ENCODE measurements at places on chromosomes 2 and 18. TPM values are rescaled to one million over a fixed set of nuclear protein-coding genes. Genes with fewer than 3 reads are reported as not detected.

DNA sequence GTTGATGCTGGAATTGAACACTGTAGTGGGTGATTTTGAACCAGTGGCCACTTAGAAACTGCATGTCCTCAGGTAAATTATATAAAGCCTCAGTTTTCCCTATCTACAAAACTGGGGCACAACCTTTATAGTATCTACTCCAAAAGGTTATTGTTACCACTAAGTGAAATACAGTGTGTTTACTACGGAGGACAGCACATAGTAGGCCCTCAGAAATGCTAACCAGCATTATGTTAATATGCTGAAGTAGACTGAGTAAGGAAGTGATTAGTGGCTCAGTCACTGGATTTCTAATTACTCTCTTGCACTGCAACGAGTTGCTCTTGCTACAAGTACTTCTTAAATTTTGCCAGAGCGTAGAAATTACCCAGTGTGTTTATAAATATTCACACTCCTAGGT, 139.5 kb downstream of the HAUS1 start:
- DNase-seq, result no peak

DNA sequence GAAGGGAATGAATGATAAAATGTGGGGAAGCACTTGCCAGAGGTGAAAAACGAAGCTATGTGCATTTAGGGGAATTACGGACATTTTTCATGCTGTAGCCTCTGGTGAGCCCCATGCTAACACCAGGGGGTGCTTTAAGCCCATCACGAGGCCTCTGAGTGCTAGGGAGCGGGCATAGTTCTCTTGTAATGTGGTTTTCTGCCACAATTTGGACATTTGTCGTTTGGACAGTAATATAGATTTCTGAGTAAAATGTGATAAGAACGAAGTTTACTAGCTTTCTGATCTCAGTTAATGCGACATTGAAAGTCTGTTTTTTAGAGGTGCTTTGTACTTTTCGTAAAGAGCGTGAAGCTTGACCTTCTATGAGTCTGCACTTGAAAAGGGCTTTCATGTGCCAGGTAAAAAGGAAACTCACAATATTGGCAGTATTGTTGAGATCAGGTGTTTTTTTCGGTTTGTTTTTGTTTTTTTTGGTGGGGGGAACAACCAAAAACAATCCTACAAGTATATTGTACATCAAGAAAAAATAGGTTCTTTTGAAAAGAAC, 50.6 kb downstream of the TRAF3IP1 start:
- peak; percentile 70 for DNase-seq

DNA sequence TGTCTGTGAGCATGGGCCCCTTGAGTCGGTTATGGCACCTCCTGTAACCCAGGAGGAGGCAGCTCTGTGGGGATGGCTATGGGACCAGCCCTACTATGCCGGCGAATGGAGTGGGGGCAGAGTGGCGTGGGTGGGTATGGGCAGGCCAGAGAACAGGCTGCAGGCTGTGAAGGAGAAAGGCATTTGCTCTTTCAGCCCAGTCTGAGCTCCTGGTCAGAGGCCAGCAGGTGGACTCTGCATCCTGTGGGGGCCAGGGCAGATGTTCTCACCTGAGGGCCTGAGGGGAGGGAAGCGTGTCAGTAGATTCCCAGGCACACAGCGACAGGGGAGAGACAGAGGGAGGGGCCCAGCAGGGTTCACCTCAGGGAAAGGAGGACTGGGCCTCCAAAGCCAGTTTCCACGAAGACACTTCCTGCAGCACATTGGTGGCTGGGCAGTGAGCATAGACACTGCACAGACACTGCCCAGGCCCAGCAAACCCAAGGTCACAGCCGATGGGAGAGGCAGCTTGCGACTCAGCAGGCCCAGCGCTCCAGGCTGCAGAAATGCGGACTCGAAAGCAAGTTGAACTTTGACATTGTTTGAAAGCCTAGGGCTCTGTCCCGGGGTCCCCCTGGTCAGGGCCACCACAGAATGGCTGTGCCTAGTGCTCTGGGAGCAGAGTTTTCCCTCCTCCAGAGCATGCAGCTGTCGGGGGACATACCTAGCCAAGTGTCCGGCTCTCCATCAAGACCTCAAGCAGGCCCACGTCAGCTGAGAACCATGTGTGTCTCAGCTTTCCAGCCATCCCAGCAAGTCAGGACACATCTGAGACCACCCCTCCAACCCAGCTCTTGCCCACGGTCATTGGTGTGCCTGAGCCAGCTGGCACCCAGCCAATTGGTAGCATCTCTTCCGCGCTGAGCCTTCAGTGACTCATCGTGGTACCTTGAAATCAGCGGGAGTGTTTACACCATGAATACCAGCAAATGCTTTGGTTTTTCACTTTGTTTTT, 53.8 kb downstream of the TGOLN2 start:
- no peak for DNase-seq

The NABP1 gene
- total RNA-seq, result 48.6 TPM

- no peak for DNase-seq
Observed at GRCh38 chr2:68925295-68925896, 27.3 kb downstream of the GKN2 start.

GRCh38 chr2:138269765-138270164, 231.8 kb upstream of the SPOPL start:
- DNase-seq, result no peak

GRCh38 chr2:233643128-233643527, 6.9 kb downstream of the UGT1A10 start:
- no peak for DNase-seq

DNA sequence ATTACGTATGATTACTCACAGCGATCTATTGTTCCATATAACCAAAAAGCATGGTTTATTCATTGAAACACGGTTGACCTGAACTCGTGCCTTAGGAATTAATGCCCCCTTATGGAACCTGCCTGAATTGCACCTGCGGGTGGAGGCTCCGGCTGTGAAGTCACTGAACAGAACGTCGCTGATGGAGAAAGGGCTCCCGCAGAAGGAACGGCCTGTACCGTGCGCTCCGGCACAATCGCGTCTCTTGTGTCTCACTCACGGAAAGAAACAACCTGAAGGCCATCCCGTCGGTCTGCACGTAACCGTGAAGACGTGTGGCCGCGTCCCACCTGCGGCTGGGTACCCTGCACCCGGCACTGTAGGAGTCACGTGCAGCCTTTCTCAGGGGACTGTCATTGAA, 133.1 kb downstream of the NFATC1 start:
- DNase-seq, result peak; percentile 47

DNA sequence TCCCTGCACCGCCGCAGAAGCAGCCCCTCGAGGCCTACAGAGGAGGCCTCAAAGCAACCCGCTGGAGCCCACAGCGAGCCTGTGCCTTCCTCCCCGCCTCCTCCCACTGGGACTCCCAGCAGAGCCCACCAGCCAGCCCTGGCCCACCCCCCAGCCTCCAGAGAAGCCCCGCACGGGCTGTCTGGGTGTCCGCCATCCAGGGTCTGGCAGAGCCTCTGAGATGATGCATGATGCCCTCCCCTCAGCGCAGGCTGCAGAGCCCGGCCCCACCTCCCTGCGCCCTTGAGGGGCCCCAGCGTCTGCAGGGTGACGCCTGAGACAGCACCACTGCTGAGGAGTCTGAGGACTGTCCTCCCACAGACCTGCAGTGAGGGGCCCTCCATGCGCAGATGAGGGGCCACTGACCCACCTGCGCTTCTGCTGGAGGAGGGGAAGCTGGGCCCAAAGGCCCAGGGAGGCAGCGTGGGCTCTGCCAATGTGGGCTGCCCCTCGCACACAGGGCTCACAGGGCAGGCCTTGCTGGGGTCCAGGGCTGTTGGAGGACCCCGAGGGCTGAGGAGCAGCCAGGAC, 31.2 kb downstream of the GPC1 start:
- DNase-seq, result no peak

DNA sequence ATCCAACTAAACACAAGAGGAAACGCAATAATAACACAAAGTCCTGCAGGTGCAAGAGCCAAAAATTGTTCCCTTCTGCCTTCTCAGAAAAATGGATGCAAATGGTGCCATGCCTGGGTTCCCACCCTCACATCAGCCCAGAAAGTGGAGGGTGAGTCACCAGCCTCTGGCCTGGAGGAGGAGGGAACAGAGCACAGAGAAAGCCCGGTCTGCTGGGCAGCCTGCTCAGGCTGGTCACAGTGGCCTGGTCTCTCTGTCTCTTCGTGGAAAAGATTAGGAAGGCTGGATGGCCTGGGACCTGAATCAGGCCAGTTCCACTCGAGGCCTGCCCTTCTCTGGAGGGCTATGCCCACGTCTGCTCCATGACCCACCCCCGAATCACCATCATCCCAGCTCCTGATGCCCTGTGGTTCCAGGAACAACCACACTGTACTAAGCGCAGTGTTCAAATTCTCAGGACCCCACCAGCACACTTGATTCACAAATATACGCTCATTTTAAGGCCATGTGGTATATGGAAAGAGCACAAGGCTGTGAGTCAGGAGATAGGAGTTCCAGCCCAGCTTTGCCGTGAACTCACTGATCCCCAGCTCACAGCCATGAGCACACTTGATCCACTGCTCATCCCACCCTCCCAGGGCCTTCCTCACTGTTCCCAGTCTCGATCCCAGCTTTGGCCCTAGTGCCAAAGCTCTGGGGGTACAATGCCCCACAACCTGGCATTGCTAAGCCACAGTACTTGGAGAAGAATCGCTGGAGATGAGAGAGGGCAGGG, 82.1 kb downstream of the ZBTB7C start:
- no peak for DNase-seq

- DNase-seq, result no peak
Observed at GRCh38 chr2:241260911-241261310, 54.6 kb downstream of the HDLBP start.

The EPHA4 gene
- 13.8 TPM for total RNA-seq

DNA sequence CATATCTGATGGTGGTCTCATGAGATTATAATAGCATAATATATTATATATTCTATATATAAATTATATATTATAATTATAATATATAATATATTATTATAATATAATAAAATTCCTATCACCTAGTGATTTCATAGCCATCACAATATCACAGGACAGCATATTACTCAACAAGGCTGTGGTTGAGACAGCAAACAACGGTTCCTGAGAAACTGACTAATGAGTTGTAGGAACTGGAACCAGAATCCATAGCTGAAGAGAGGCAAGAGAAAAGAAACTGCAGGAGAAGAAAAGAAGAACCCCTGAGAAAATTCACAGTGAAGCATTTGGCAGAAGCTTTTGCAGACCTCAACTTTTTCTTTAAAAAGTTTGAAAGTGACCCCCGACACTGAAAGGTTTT, 84.0 kb downstream of the BCL2L11 start:
- DNase-seq, result no peak

DNA sequence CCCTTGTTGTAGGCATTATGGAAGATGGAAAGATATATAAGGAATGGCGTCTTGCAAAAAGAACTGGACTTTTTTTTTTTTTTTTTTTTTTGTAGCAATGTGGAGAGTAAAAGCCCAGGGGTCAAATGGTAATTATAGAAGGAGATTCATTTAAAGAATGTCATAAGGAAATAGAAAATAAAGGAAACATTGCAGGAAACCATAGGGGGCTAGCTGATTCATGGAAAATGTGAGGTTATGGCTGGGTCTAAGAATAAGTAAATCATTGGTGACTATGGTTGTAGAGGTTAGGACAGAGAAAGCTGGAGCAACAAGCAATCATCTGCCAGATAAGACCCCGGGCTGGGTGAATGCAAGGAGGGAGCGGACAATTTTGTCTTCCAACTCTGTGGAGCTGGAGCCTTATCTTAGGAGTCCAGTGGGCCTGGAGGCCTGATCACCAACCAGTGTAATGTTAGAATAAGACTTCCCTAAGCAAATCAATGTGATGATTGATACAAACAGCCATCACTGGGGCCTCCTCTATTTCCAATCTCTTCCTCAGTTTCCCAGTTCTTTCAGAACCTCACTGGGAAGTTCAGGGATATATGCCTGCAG, 201.2 kb upstream of the TNP1 start:
- no peak for DNase-seq

The KIAA2012 gene
- 2.8 TPM for total RNA-seq

GRCh38 chr18:63454497-63454896, 22.3 kb upstream of the SERPINB5 start:
- no peak for DNase-seq

DNA sequence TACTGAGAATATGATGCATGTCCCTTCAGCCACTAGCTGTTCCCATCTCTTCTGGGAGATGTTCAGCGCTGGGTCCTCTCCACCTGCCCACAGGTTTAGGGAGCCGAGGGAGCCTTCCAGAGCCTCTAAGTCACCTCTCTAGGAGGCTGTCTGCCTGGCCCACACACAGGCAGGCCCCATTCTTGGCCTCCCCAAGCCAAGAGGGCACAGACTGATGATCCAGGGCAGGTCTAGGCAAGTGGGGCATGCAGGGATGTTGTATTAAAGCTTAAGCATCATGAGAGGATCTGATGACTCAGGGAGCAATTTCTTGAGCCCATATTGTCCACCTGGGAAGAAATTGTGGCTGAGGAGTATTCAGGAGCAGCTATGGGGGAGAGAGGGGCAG, 19.9 kb downstream of the TMSB10 start:
- no peak for DNase-seq

The PRKCE gene
- total RNA-seq, result 85.0 TPM

- no peak for DNase-seq
Observed at GRCh38 chr2:109694190-109694589, 80.0 kb downstream of the SOWAHC start.

DNA sequence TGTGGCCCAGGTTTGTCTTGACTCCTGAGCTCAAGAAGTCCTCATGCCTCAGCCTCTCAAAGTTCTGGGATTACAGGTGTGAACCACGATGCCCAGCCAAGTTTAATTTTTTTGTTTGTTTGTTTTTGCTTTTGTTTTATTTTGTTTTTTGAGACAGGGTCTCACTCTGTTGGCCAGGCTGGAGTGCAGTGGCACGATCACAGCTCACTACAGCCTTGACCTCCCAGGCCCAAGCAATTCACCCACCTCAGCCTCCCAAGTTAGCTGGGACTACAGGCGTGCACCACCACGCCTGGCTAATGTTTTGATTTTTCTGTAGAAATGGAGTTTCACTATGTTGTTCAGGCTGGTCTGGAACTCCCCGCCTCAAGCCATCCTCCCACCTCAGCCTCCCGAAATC, 29.4 kb upstream of the RAB1A start:
- no peak for DNase-seq

DNA sequence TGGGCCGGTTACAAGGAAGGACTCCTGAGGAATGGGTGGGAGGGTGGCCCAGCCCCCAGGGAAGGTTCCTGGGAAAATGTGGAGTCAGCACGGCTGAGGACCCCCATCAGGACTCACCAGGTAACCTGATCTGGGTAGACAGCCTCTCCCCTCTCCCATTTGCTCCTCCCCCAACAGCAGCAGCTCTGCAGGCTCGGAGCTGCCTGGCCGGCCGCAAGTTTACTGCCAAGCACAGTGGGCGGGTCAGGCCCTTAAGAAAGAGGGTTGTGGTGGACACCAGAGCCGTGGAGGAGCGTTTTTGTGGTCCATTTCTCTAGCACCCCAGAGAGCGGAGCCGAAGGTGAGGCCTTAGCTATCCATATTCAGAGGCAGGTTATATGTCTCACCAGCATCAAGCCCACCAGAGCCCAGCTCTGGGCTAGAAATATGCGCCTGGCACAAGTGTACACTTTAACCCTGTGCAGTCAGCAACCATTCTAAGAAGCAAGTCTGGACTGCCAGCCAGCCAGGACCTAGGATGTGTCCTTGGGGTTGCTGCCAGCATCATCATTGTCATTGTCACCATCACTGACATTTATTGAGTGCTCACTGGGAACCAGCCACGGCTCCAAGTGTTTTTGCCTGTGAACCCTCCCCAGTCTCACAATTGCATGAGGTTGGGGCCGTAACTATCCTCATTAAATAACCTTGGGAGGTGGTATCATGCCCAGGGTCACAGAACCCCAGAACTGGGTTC, 190.1 kb downstream of the KLHL29 start:
- DNase-seq, result no peak

The TNFRSF11A gene
- total RNA-seq, result 3.9 TPM
